ENCODE measurements at places on chromosomes 3 and 15. TPM values are rescaled to one million over a fixed set of nuclear protein-coding genes. Genes with fewer than 3 reads are reported as not detected.

The RARB gene
- total RNA-seq = 9.5 TPM

The FSTL1 gene
- total RNA-seq = 42.8 TPM

The TMEM108 gene
- total RNA-seq = not detected

The NRROS gene
- not detected for total RNA-seq

The MUSTN1 gene
- total RNA-seq = 0.32 TPM

Measured in A549 treated with Hydrocortisone at 1 μM for 4 hours (cell line).